RWPE2 (cell line): ENCODE measurements at places on chromosomes 4 and X.

GRCh38 chrX:71533851-71534561 is 1.1 kb downstream of the OGT start:
- no peak for DNase-seq

DNA sequence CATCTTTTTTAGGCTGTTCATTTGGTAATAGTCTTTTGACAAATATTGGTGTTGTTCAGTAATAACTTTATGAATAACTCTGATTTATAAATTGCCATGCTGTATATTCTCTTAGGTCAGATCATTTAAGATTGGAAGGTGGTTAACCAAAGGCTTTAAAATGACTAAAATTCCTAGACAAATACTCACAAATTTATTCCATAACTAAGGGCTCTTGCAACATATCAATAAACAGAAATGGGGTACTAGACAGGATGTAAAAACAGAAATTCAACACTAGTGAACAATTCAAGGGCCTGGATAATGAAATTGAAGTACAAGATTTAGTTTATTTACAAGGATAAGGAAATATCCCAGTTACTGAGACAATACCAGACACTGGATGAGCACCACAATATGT is 328.6 kb downstream of the PCDH19 start:
- no peak for DNase-seq

DNA sequence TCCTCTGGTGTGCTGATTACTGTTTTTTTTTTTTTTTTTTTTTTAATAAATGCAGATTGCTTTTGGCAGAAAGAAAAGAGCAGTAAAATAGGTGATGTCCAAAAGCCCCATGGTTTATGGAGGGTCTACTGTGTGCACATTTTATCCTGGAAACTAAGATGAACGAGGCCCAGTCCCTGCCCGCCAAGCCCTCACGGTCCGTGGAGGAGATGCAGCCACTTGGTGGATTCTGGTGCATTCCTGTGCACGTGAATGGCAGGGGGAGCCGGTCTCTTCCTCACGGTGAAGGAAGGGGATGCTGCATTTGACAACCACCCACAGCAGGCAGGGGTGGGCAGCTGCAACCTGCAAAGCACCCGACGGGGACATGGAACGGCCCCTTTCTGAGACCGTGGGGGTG is 100.2 kb upstream of the AFAP1 start:
- no peak for DNase-seq

DNA sequence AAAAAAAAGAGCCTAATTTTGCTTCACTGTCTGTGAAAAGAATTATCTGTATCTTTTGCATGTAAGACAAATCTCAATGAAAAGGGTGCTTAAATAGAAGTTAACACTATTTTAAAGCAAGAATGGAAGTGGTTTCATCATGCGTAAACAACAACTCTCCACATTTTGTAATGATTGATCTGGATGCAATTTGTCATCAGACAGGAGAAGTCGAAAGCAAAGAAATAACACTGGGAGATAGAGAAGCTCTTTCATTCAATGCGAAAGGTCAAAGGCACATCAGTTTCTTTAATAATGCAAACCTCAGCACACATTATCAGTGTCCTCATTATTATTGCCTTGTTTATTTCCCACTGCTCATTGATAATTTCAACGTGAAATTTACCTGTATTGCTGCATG is 8.8 kb downstream of the KLKB1 start:
- DNase-seq, result no peak

- DNase-seq, result no peak
These were observed 5.8 kb downstream of the LAS1L start for GRCh38 chrX:65528705-65529340.

- DNase-seq, result no peak
These were observed 112.0 kb upstream of the LNX1 start for GRCh38 chr4:53703267-53703655.

DNA sequence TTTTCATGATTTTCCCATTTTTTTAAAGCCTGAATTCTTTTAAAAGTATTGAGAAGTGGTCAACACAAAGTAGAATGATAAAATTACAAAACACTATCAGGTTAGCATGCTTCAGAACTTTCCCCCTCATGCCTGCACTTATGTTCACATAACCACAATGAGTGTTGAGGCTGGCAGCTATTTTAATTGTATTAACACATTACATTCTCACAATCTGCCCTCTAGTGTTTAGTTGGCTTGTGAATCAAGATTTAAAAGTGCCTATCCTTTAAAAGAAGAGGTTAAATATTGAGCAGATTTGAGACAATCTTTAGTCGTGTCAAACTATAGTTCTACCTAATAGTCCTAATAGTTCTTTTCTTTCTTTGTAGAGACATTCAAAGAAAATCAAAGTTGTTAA is 93.6 kb upstream of the NAP1L5 start:
- DNase-seq, result no peak

DNA sequence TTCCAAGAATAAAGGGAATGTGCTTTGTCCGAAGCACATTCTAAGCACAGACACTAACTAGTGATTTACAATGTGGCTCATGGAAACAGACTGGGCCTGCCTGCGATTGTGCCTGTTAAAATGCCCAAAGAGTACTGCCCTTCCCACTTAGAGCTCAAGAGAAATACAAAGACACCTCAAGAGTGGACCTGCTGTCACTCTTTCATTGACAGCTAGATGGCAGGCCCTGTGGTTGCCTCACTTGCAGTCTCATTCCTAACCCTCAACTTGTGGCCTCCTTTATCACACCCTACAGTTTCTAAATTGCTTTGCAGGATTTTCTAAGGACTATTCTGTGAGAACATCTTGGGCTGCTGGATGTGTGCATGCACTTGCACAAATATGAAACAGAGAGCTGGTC is 331.0 kb upstream of the EMCN start:
- no peak for DNase-seq

- no peak for DNase-seq
These were observed 4.2 kb downstream of the HDAC6 start for GRCh38 chrX:48806081-48806480.

GRCh38 chr4:109389369-109390114 is 44.1 kb upstream of the SEC24B start:
- no peak for DNase-seq

DNA sequence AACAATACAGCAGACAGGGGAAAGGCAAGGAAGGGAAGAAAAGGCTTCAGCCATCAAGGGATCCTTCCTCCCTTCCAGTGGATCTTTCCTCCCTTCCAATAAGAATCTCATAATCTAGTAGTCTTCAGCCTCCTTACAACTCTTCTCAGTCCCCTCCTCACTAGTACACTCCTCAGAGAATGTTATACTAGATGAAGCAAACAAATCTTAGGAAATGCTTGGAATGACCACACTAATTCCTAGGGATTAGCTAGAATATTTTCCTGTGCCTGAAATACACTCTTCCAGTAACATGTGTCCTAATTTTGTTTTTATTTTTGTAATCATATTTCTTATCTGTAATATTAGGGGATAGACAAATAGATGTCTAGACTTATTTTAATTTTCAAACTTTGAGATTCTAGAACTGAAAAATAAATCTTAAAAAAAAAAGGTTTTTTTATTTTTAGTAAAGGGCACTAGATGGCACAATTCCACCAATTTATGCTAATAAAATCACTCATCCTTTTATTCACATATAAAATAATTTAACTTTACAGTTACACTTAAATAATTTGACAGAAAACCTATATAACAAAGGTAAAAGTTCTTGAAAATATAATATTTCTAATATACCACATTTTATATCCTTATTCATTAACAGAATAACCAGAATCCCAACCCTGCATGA is 7.0 kb upstream of the STPG2 start:
- DNase-seq, result no peak

DNA sequence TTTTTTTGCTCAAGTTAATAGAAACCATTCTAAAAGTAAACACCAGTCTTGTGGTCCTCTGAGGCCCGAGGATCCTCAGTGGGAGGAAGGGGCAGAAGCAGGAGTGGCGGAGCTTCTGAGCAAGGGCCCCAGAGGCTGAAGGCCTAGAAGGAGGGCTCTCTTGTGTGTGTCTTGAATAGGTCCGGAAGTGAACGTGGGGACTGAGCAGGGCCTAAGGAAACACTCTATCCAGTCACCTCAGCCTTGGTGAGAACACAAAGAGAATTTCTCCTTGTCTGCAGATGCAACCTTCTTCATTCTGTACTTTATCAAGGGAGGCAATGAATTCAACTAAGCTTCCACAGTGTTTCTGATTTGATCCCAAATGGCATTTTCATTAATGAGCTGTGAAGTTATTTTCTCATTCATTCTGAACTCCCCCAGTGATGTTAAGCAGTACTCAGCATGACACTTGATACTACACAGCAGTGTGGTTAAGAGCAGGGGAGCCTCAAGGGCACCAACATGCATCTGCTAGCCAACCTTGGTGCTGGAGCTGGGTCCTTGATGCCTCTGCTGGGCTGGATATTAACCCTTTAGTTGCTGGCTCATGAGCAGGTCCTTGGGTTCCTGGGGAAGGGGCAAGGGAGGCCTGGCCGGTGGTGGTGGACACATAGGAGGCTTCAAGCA is 64.7 kb downstream of the RBM47 start:
- DNase-seq, result no peak

- no peak for DNase-seq
These were observed 107.0 kb downstream of the TRAPPC11 start for GRCh38 chr4:183766140-183766539.

- no peak for DNase-seq
These were observed 174.1 kb downstream of the RBMX2 start for GRCh38 chrX:130575831-130576389.

DNA sequence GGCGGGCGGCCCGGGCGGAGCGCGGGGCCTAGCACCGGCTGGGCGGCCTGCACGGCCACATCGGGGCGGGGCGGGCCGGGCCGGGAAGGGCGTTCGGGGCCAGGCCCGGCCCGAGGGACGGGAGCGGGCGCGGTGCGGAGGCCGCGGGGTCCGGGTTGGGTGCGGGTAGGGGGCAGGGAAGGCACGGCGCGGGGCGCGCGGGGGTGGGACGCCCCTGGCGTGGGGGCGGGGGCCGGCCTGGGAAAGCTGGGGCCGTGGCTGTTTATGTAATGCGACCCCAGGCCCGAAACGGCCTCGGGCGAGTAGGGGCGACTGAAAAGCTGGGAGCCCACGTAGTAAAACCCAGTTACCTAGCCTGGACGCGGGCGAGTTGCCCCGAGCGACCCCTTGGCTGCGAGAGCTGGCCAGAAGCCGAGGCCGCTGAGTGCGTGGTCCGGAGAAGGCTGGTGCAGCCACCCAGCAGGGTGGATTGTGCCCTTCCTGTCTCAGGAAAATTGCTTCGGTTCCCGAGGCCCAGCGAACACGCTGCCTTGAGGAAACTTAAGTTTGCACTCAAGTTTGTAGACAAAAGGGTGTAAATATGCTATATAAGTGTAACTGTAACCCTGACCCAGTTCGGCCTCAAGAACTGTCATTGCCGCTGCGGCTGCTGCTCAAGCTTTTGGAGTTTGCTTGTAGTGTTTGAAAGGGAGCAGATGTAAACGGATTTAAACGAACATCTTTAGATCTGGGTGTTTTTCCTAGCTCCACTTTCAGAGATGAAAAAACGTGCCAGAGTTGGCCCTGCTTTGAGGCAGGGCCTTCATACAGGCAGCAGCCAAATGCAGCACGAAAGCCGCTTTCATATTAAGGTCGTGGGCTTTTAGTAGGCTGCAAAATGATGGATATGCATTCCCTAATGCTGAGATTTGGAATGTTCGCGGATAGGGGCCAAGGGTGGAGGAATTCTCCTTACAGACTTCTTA is 674 bp downstream of the SEC24B start:
- no peak for DNase-seq

- DNase-seq, result no peak
These were observed 20.6 kb upstream of the COQ2 start for GRCh38 chr4:83305187-83305586.

DNA sequence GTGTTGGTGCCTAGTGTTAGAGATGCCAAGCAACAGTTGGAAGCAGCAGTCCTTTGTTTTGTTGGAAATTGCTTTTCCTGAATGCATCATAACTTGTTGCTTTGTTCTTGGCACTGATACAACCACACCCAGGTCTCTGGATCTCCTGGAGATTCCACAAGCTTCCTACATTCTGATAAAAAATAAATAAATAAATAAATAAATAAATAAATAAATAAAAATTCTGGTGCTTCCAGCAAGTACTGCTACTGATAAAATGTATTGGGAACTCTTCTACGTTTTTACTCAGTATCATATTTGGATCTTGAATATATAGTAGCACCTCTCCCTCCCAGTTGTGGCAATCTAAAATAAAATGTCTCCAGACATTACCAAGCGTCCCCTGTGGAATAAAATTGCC is 62.7 kb upstream of the GRID2 start:
- no peak for DNase-seq

GRCh38 chrX:102860235-102860634 is 76.8 kb upstream of the RAB40AL start:
- no peak for DNase-seq

DNA sequence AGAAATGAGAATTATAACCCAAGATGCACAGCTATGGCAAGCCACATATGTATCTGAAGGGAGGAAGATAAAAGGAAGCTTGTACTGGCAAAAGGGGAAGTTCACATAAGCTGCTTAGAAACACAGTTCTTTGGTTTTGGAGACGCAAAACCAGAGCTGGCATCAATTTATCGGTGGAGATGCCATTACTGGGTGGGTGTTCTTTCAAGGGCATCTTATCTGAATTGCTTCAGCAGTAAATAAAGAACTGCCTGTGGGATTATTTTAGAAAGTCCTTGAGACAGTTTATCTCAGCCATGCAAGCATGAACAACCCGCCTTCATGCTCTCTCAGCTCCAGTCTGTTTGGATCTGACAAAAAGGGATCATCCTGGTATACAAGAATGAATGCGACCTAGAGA is 60.8 kb downstream of the DDX60 start:
- DNase-seq, result no peak
